Esophagus squamous epithelium (tissue), 5 donors: ENCODE measurements at places on chromosomes 2 and 18. TPM values are rescaled to one million over a fixed set of nuclear protein-coding genes. Genes with fewer than 3 reads are reported as not detected.

LRRC30 gene
- total RNA-seq = not detected

TUBA3E gene
- total RNA-seq = not detected

TSHZ1 gene
- 20.2 TPM for total RNA-seq

PROC gene
- not detected for total RNA-seq

ARHGAP15 gene
- 16.8 TPM for total RNA-seq

DAPL1 gene
- 170 TPM for total RNA-seq

ASB18 gene
- total RNA-seq = not detected

CHPF gene
- 56.6 TPM for total RNA-seq

CFC1 gene
- not detected for total RNA-seq

PKDCC gene
- 0.53 TPM for total RNA-seq

TEX44 gene
- not detected for total RNA-seq

CWC22 gene
- total RNA-seq = 11.2 TPM

ARHGAP28 gene
- total RNA-seq = 4.8 TPM

RAB6C gene
- not detected for total RNA-seq

BMP10 gene
- not detected for total RNA-seq

REG3A gene
- not detected for total RNA-seq

RBM45 gene
- total RNA-seq = 13.2 TPM

SIGLEC15 gene
- total RNA-seq = not detected

HTR2B gene
- total RNA-seq = 0.22 TPM

ACADL gene
- 1.6 TPM for total RNA-seq

POTEC gene
- not detected for total RNA-seq

BOLL gene
- not detected for total RNA-seq

ROCK1 gene
- total RNA-seq = 58.2 TPM

SLC30A3 gene
- total RNA-seq = not detected

SLC11A1 gene
- 7.6 TPM for total RNA-seq

M1AP gene
- 0.19 TPM for total RNA-seq

SCG2 gene
- not detected for total RNA-seq

SLC4A3 gene
- 2.0 TPM for total RNA-seq

HOXD12 gene
- total RNA-seq = not detected

SLC23A3 gene
- 0.92 TPM for total RNA-seq

SLC38A11 gene
- 0.66 TPM for total RNA-seq

OBSL1 gene
- 11.4 TPM for total RNA-seq

NFATC1 gene
- 4.8 TPM for total RNA-seq

CROCC2 gene
- total RNA-seq = not detected

VWA3B gene
- not detected for total RNA-seq

IL36G gene
- total RNA-seq = 7.7 TPM

ACMSD gene
- total RNA-seq = not detected
